ENCODE measurements at places on chromosomes 1 and 21.

GRCh38 chr1:198730952-198731351, 92.1 kb downstream of the PTPRC start:
- no peak for DNase-seq

- no peak for DNase-seq
Measured at GRCh38 chr1:168488138-168488537, 55.7 kb downstream of the XCL2 start.

DNA sequence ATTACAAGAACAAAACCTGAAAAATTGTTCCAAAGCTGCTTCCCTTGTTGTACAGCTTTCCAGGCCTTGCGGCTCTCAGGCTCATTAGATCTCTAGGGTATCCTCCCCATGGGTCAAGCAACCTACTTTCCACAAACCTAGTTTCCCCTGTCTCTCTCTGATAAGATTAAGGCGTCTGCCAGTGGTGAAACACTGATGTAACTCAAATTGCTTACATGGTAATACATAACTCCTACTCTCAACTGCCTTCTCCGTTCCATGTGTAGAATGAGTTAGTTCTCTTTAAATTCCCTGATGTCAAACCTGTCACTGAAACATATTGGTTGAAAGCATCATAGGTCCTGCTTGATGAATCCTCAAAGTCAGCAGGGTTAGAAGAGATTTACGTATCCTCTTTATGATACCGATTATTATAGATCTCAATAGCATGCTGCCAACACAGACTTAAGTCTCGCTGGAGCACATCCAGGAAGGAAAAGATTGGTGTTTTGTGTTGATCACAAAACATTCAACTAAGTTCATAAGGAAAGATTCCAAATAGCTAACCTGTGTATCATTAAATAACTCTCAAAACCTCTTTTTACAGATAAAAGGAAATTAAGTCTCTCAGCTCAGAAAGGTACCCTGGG, 10.6 kb downstream of the PPP1R15B start:
- DNase-seq: no peak

DNA sequence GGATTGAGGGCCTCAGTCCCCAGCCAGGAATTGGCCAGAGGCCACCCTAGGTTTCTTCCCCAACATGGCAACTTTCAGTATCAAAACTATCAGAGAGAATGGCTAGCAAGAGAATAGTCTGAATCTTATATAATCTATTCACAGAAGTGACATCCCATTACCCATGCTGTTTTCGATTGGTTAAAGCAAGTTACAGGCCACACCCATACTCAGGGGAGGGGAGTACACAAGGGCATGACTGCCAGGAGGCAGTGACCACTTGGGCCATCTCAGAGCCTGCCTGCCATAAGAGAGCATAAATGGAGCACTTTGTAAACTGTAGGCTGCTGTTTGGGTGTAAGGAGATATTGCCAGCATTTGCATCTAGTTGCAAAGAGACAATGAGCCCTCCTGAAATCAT, 65.4 kb downstream of the FAM163A start:
- no peak for DNase-seq

GRCh38 chr1:66426239-66426853, 107.6 kb upstream of the SGIP1 start:
- no peak for DNase-seq

DNA sequence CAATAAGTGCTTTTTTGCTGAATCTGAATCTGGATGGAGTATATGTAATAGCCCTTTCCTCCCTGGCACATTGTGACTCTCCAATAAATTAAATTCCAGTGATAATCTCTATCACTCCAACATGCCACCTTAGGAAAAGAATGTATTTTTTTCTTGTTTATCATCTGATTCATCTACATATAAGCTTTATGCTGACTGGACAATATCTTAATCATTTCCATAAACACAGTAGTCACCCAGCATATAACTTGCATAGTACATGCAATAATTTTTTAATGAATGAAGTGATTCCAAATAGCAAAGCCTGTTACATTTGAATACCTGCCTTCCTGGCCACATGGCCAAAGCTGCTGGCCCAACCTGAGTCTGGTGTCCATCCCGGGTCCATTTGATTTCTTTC, 477.6 kb upstream of the USP24 start:
- DNase-seq: no peak

GRCh38 chr1:118300808-118301207, 115.8 kb upstream of the SPAG17 start:
- no peak for DNase-seq

- no peak for DNase-seq
Measured at GRCh38 chr1:229408458-229409037, 25.3 kb downstream of the ACTA1 start.

DNA sequence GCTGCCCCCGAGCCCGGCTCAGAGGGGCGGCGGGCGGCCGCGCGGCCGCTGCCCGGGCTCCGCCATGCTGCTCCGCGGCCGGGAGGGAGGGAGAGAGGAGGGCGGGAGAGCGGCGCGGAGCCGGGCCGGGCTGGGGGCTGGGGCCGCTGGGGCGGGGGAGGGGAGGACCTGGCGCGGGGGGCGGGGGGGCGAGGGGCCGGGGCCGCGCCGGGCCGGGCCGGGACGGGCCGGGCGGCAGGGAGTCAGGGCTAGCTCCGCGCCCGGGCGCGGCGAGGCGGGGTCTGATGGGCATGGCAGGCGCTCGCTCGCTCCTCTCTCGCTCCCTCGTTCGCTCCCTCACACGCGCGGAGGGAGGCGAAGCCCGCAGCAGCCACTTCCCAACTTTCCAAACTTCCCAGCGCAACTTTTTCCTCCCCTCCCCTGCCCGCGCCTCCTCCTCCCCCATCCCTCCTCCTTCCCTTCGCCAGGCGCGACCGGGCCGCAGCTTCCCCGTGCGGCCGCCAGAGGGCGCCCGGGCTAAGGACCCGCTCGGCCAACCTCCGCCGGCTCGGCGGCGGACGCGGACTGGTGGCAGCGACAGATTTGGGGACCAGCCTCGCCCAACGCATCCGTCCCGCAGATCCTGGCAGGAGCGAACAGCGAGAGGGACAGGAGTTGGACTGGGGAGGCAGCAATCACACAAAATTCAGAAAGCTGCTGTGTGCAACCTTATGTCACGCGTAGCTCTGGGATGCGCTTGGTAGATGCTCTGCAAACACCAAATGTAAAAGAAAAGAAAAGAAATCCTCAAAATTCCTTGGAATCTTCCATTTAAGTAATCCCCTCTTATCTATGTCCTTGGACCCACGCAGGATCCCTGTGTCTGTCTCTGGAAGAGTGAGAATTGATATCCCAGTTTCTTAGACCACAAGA, at the start of gene TRABD2B:
Gene TRABD2B, minus strand, starts transcription at position 97 of the 912 bp plus-strand sequence.
- peak; percentile 42 for DNase-seq

DNA sequence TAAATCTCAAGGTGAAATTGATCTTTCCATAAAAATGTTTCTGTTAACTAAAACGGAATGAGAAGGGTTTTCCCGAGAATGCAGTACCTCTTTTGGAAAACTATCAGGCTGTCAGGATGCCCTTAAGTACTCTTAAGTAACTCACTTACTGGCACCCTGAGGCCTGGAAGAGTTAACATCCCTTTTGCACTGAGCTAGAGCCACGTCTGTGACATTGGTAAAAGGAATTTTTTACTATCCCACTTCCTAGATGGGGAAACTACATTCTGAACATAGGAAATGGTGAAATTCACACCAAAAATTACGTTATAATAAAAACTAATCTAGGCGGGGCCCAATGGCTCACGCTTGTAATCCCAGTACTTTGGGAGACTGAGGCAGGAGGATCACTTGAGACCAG, 39.7 kb upstream of the MAP10 start:
- no peak for DNase-seq

DNA sequence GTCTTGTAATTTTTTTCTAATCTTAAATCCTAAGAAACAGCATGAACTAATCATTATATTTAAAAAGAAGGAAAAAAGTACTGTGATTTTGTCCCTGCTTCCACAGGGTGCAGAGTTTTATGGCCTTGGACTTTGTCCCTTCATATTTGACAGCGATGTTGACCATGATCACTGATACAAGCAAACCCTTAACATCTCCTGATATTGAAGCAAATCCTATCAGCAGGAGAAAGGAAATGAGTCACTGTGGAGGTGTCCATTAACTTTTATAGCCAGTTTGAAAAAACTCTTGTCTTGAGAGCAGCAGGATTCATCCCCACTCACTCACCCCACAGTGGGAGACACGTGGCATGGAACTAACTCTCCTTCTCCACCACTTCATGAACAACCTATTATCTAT, 5.1 kb upstream of the REG4 start:
- DNase-seq: no peak

GRCh38 chr1:94014635-94015488, 105.6 kb upstream of the GCLM start:
- no peak for DNase-seq

DNA sequence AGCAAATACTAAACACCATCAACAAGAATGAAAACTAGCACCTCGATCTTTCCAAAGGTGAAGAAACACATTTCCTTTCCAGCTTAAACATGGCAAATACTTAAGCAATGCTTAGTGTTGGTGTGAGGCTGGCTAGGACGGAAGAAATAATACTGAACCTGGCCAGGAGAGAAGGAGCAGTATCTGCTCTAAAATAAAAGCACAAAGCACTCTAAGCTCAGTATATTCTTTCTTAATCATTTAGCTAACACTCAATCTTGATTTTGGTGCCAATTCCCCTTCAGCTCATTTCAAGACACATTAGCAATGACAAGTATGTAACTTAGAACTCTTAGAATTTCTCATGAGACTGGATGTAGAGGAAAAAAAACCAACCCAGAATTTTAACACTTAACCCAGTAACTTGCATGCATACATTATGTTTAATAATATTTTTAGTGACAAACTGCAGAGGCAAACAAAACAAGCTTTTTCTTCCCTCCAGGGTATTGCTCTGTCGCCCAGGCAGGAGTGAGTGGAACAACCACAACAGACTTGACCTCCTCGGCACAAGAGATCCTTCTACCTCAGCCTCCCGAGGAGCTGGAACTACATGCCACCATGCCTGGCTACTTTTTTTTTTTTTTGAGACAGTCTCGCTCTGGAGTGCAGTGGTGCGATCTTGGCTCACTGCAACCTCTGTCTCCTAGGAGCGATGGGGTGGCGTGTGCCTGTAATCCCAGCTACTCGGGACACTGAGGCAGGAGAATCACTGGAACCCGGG, 54.3 kb downstream of the DEGS1 start:
- DNase-seq: no peak

GRCh38 chr1:153647346-153647714, 11.2 kb upstream of the SNAPIN start:
- no peak for DNase-seq

GRCh38 chr1:13965770-13966398, 265.9 kb downstream of the PRDM2 start:
- no peak for DNase-seq

GRCh38 chr1:47777322-47777721, 219.9 kb downstream of the TRABD2B start:
- DNase-seq: no peak

GRCh38 chr1:99305626-99306025, 41.3 kb downstream of the PLPPR4 start:
- DNase-seq: no peak

GRCh38 chr1:154829062-154829461, 41.0 kb downstream of the KCNN3 start:
- DNase-seq: no peak

Measured in activated CD4-positive, alpha-beta T cell treated with anti-CD3 and anti-CD28 coated beads for 24 hours (primary cell).